OCI-M1 (cell line): ENCODE measurements at places on chromosomes 16 and 17.

- no peak for DNase-seq
These were observed 13.7 kb downstream of the PPY start for GRCh38 chr17:43928609-43929008.

GRCh38 chr16:89723279-89724250, 2.2 kb downstream of the ZNF276 start:
- no peak for DNase-seq

DNA sequence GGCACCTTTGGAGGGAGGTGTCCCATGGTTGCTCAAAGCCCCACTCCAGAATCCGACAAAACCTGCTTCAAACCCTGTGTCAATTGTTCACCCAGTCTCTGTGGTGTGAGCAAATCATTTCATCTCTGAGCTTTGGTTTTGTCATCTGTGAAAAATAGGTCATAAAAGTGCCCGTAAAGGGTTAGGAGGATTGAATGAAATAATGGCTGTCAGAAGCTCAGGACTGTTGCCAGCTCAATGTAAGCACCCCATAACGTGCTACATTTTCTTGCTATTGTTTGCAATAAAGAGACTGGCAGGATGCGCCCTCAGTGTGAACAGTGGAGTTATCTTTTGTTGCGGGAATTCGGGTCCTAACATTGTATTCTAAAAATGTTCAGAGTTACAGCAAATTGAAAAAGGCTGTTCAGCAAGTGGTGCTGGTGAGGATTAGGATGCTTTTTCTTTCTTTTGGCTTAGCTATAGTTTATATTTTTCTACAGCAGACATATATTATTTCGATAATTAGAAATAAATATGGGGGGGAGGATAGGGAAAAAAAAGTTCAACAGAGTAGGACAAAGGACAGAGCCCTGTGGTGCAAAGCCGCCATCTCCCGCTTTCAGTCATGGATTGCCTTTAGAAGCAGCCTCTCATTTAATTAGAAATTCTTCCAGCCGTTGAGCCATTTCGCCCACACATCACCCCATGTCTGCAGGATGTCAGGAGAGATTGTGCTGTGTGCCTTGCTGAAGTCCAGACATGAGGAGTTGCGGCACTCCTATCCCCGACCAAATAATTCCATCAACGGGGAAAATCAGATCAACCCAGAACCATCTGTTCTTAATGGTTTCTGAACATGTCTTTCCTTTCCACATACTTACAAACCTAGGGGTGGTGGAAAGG, 20.9 kb upstream of the PYY start:
- DNase-seq: no peak

- no peak for DNase-seq
These were observed 24.8 kb downstream of the ZFPM1 start for GRCh38 chr16:88477631-88478519.

DNA sequence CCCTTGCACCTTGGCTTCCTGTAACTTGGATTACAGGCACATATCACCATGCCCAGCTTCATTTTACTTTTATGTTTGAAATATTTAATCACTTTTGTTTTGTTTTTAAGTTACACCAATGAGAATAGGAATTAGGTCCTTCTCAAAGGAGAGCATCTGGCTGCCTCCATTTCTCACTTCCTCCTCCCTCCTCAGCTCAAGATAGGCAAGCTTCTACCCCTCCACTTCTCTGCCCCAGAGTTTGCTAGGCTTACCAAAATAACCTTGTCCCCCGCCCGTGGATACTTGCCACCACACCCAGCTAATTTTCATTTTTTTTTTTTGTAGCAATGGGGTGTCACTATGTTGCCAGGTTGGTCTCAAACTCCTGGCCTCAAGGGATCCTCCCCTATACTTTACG, 17.9 kb downstream of the GABARAPL2 start:
- no peak for DNase-seq

GRCh38 chr16:15879255-15879811, 9.1 kb downstream of the CEP20 start:
- peak; percentile 70 for DNase-seq

DNA sequence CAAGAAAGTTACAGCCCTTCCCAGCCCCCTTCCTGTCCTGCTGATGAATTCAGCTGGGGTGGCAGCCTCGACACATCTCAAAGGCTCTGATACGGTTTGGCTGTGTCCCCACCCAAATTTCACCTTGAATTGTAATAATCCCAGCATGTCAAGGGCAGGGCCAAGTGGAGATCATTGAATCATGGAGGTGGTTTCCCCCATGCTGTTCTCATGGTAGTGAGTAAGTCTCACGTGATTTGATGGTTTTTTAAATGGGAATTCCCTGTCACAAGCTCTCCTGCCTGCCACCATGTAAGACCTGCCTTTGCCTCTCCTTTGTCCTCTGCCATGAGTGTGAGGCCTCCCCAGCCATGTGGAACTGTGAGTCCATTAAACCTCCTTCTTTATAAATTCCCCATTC, 163.2 kb upstream of the FOXF1 start:
- no peak for DNase-seq

- no peak for DNase-seq
These were observed 26.0 kb upstream of the ITGB4 start for GRCh38 chr17:75695141-75695829.

GRCh38 chr17:80361495-80362220, 53.3 kb upstream of the ENDOV start:
- DNase-seq: peak; percentile 15

GRCh38 chr17:72134608-72135394, 14.0 kb downstream of the SOX9 start:
- no peak for DNase-seq

GRCh38 chr16:88524973-88525662, 45.1 kb upstream of the ZC3H18 start:
- DNase-seq: no peak

- no peak for DNase-seq
These were observed 85.0 kb downstream of the CYLD start for GRCh38 chr16:50826797-50827316.

DNA sequence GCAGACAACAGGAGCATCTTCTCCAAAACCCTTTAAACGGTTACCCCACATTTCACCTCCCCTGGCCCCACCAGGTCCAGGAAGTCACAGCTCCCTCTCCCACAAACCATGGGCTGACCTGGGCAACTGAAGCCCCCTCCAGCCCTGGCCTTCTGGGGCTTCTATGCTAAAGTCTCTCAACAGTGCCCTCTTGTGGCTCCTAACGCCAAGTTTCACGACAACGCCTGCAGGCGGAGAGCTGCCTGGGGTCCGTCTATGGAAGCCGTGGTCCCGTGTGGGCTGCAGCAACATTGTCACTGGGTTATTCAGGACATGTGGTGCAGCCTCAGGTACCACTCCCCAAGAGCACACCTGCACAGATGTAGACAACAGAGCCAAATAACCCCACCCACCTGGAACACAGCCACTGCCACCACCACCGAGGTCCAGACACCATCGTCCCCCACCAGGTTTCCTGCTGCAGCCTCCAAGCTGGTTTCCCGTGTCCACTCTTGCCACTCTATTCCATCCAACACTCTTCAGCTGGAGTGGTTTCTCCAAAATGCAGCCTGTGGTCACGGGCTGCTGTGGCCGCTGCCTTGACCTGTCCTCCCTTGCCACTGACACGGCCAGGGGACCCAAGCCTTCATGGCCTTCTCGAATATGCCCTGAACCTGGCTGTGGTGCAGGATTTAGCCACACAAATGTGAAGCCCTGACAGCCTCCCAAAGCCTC, 19.1 kb downstream of the C16orf95 start:
- peak; percentile 43 for DNase-seq
